ENCODE measurements at places on chromosomes 4 and X.

DNA sequence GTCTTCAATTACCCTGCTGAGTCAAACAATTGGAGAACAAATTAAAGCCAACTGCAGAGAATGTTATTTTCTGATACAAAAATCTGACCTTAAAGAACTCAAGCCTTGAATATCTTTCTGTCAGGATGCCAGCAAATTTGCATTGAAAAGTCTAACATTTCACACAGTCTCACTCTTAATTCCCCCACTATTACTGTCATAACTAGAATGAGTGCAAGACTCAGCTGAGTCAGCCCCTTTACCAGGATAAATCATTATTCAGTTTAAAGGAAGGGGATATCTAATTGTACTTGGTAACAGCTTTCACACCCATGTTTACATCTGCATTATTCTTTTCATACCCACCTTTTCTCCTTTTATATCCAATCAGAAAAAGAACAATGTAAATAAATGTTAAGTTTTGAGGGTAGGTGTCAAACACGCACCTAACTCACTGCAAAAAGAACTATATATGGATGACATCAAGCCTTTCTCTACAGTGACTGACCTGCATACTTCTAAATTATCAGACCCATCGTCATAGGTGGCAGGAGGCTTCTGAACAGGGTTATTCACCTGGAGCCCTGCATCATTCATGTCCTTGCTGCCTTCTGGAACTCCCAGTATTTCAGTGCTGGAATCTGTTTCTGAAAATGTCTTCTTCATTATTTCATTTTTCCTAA lies 117.4 kb downstream of the TMA16 start:
- no peak for DNase-seq

DNA sequence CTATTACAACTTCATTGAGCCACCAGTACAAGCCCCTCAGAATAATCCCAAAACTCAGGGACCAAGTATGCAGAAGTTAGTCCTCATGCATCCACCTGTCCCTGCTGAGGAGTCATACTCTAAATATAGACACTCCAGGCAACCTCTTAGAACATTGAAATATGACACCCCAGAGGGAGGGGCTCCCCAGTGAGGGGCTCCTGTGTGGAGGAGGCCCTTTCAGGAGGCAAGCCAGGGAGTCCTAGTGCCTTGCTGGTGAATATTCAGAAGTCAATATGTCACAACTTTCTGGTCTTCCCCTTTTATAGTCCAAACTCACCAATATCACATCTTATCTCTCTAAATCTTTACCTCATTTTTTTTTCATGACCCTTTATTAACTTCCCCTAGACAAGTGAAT lies 1.6 kb upstream of the ARMCX6 start:
- DNase-seq, result no peak

- DNase-seq, result no peak
Measured at GRCh38 chr4:8939840-8940742, 68.5 kb upstream of the HMX1 start.

DNA sequence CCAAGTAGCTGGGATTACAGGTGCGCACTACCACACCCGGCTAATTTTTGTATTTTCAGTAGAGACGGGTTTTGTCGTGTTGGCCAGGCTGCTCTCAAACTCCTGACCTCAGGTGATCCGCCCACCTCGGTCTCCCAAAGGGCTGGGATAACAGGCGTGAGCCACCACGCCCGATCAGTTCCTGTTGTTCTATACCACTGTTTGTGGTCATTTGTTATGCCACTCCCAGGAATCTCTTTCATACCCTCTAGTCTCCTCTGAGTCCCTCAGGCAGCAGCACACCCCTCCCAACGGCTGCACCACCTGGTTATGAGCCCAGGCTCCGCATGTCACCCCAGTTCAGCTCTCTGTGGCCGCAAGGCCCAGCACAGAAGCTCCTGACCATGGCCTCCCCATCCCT lies 17.5 kb upstream of the CD99 start:
- DNase-seq, result no peak

DNA sequence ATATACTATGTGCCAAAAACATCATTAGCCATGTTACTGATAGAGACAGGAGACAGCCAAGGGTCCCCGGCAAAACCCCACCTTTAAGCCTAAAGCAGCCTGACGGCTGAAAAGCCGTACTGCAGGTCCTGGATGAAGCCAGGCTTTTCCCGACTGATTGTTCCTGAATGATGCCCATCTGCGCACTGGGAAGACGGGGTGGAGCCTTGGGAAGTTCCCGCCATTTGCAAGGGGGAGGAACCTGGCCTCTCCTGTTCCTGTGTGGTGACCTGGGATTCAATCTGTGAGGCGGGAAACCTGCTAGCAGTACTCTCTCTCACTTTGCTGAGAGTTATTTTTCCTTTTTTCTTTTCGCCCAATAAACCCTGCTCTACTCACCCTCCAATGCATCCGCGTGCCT lies 15.1 kb upstream of the CAMK2D start:
- no peak for DNase-seq

- no peak for DNase-seq
Measured at GRCh38 chr4:120709991-120710390, 212.5 kb downstream of the PRDM5 start.

GRCh38 chr4:146143888-146144287 lies 31.6 kb upstream of the LSM6 start:
- no peak for DNase-seq

- no peak for DNase-seq
Measured at GRCh38 chr4:42133006-42133405, 19.4 kb downstream of the BEND4 start.

All from Peyer's patch (tissue), 4 donors.